ENCODE measurements at places on chromosomes 1 and 21. TPM values are rescaled to one million over a fixed set of nuclear protein-coding genes. Genes with fewer than 3 reads are reported as not detected.

Gene MAPKAPK2
- total RNA-seq = 98.5 TPM

Gene GPR89A
- total RNA-seq = 38.3 TPM

Gene IRF6
- total RNA-seq = 61.6 TPM

DNA sequence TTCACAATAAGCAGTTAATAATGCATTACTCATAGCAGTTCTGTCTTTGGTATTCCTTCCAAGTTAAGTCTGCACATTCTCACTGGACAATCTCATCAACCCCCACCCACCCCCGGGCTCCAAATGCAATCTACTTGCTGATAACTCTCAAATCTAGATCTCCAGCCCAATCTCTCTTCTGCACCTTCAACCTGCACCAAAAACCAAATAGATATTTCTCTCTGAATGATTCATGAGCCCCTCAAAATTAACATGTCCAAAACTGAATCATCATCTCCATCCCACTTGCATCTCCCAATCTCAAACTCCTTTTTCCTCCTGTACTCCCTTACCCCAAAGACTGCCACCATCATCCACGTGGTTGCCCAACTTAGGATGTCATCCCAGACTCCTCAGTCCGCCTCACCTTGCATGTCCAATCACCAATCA, 2.7 kb downstream of the DOCK7 start:
- no peaks in the 10 kb centered on the region for H3K27me3 ChIP-seq
- H3K27ac ChIP-seq = no peak overlapping the region
- H3K4me1 ChIP-seq = peaks cover 34% of the 10 kb centered on the region
- no peaks in the 10 kb centered on the region for H3K36me3 ChIP-seq
- no peak overlapping the region for H3K4me3 ChIP-seq

- H3K36me3 ChIP-seq = no peaks in the 10 kb centered on the region
- DNase-seq = no peak
- H3K4me3 ChIP-seq = no peak overlapping the region
- H3K27ac ChIP-seq = peak overlapping the region; percentile 63
- no peaks in the 10 kb centered on the region for H3K27me3 ChIP-seq
- H3K4me1 ChIP-seq = peaks cover 45% of the 10 kb centered on the region
These were observed 48.9 kb upstream of the PTGFR start for GRCh38 chr1:78441921-78442320.

GRCh38 chr1:218472885-218473284, 127.7 kb downstream of the TGFB2 start:
- no peaks in the 10 kb centered on the region for H3K27me3 ChIP-seq
- H3K4me1 ChIP-seq = peaks cover 23% of the 10 kb centered on the region
- H3K4me3 ChIP-seq = no peak overlapping the region
- no peak for DNase-seq
- H3K27ac ChIP-seq = no peak overlapping the region

GRCh38 chr1:48728584-48728983, 48.1 kb downstream of the BEND5 start:
- no peak overlapping the region for H3K4me3 ChIP-seq
- DNase-seq = no peak
- no peaks in the 10 kb centered on the region for H3K4me1 ChIP-seq
- no peaks in the 10 kb centered on the region for H3K36me3 ChIP-seq
- no peak overlapping the region for H3K27ac ChIP-seq

DNA sequence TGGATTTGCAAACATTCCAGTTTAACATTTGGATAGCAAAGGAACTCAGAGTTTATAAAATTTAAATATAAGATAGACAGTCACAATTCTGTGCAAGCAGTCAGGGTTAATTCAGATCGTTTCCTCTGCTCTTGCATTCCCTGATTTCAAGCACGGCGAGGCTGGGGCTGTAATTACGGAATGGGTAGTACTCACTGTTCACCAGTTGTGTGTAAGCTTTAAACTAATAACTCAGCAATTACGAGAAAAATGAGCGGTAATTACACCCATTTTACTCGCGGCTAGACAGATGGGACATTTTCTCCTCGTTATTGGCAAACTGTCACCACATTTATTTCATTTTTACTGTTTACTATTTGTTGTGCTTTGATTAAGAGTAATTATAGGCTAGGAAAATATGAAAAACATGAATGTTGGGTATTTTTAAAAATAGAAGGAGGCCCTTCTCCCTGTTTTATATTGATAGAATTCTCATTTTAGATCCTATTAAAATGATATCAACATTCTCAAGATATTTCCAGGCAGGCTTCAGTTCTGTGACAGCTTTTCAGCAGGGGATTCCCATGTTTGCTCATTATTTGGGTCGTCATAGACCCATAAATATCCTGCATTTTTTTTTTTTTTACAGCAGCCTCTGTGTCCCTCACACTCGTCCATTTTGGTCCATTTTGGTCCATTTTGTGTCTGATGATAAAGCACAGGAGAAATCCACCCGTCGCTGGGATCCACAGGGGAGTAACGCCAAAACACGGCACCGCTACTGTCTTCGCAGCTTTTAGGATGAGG, 208.3 kb downstream of the DSCAM start:
- no peaks in the 10 kb centered on the region for H3K27me3 ChIP-seq
- DNase-seq = no peak
- H3K4me1 ChIP-seq = no peaks in the 10 kb centered on the region
- no peak overlapping the region for H3K27ac ChIP-seq
- H3K36me3 ChIP-seq = no peaks in the 10 kb centered on the region
- no peak overlapping the region for H3K4me3 ChIP-seq

- H3K27ac ChIP-seq = no peak overlapping the region
- no peak for DNase-seq
- H3K36me3 ChIP-seq = peaks cover 89% of the 10 kb centered on the region
- H3K27me3 ChIP-seq = no peaks in the 10 kb centered on the region
These were observed 8.1 kb downstream of the UTP25 start for GRCh38 chr1:209835782-209836298.

DNA sequence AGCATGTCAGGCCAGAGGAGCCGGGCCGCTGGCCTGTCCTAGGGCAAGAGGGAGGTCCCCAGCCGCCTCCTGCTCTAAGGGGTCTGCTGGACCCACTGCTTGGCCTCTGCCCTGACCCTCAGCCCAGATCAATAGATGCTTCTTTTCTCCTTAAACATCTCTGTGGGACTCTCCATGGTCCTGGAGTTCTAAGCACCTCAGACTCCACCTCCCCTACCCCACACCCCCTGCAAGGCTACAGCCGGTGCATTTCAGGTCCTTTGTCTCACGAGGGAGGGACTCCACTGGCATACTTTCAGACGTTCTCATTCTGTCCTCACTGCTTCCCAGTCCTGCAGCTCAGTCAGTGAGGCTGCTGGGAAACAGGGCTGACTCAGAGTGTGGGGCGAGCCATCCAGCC, 11.0 kb downstream of the CNTN2 start:
- H3K4me3 ChIP-seq = no peak overlapping the region
- H3K36me3 ChIP-seq = no peaks in the 10 kb centered on the region
- H3K27me3 ChIP-seq = peaks cover 79% of the 10 kb centered on the region
- H3K4me1 ChIP-seq = no peaks in the 10 kb centered on the region
- H3K27ac ChIP-seq = no peak overlapping the region
- DNase-seq = no peak

DNA sequence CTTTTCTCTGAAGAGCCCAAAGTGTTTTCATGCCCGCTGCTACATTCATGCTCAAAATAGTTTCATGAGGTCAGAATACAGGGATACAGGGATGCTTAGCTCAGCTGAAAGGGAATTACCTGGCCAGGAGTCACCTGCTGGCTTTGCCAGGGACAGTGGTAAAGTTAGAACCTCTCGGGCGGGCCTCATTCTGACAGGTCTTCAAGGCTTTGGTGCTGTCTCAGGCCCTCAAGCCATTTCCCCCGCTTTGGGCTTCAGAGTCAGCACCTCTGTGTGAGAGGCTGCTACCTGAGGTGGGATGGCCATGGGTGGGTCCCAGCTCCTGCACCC, 5.5 kb downstream of the RASSF5 start:
- H3K4me1 ChIP-seq = peaks cover 45% of the 10 kb centered on the region
- peak overlapping the region; percentile 78 for H3K27ac ChIP-seq
- H3K27me3 ChIP-seq = no peaks in the 10 kb centered on the region
- DNase-seq = peak; percentile 39

- H3K27ac ChIP-seq = no peak overlapping the region
- H3K36me3 ChIP-seq = no peaks in the 10 kb centered on the region
- H3K4me3 ChIP-seq = no peak overlapping the region
- DNase-seq = no peak
- no peaks in the 10 kb centered on the region for H3K4me1 ChIP-seq
These were observed 27.3 kb downstream of the SHCBP1L start for GRCh38 chr1:182925661-182926060.

GRCh38 chr1:107643766-107644165, 321.2 kb downstream of the VAV3 start:
- H3K4me3 ChIP-seq = no peak overlapping the region
- no peaks in the 10 kb centered on the region for H3K27me3 ChIP-seq
- no peaks in the 10 kb centered on the region for H3K36me3 ChIP-seq
- no peak overlapping the region for H3K27ac ChIP-seq
- DNase-seq = no peak

All from PC-3 (cell line).